ENCODE measurements at places on chromosomes 1 and 21.

DNA sequence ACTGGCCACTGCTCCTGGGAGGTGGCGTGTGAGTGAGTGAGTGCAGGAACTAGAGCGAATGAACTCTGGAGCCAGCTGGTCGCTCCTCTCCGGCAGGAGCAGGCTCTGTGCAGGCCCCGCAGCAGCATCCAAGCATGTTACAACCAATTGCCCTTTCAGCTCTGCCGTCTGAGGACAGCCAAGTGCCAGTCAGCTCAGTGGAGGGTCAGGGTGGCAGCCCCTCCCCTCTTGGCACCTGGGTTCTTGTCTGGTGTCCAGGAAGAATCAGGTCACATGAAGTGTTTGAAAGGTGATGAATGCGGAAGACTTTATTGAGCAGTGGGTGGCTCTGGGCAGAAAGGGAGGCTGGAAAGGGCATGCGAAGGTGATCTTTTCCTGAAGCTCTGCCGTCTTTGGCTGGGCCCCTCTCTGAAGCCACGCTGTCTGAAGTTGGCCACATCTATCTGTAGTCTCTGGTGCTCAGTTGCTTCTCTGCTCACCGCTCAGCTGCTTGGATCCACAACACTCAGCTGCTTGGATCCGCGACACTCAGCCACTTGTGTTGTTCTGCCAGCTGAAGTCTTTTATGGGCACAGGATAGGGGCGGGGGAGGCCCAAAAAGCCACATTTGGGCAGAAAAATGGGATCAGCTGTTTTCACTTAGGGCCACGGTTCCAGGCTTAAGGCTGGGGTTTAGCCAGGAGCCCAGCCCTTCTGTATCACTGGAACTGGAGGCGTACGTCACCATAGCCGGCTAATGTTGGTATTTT lies 139.8 kb downstream of the ADSS2 start:
- peak; percentile 21 for DNase-seq

GRCh38 chr1:161905269-161905884 lies 118.3 kb downstream of the OLFML2B start:
- no peak for DNase-seq

DNA sequence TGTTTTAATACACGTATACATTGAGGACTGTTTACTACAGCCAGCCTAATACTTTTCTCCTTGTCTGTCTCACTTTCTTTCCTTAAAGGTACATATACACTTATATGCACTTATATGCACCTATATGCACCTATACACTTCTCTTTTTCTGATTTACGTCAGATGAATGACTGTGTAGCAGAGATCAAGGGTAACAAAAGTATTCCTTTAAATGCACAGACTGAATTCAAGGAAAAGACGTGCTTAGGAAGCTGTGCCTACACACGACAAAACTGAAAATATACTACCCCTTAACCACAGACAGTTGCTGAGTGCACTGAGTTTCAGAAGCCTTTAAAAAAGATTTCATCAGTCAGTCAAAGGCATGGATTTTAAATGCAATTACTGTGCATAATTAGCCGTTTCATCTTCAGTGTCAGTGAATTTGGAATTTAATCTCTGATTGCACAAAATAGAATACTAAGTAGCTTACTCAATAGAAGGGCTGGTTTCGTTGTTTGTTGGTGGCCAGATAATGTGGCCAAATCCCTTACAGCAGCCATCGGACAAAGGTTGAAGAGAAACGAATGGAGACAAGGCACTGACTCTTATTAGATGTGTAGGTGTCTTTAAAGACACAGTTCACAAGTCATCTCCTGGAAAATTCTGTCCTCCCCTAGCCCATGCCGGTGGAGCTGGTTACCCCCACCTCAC lies 38.3 kb upstream of the TARBP1 start:
- no peak for DNase-seq

- DNase-seq = no peak
Observed at GRCh38 chr1:201810466-201811216, 18.3 kb upstream of the IPO9 start.

- DNase-seq = no peak
Observed at GRCh38 chr1:36133484-36133883, 8.5 kb upstream of the COL8A2 start.

DNA sequence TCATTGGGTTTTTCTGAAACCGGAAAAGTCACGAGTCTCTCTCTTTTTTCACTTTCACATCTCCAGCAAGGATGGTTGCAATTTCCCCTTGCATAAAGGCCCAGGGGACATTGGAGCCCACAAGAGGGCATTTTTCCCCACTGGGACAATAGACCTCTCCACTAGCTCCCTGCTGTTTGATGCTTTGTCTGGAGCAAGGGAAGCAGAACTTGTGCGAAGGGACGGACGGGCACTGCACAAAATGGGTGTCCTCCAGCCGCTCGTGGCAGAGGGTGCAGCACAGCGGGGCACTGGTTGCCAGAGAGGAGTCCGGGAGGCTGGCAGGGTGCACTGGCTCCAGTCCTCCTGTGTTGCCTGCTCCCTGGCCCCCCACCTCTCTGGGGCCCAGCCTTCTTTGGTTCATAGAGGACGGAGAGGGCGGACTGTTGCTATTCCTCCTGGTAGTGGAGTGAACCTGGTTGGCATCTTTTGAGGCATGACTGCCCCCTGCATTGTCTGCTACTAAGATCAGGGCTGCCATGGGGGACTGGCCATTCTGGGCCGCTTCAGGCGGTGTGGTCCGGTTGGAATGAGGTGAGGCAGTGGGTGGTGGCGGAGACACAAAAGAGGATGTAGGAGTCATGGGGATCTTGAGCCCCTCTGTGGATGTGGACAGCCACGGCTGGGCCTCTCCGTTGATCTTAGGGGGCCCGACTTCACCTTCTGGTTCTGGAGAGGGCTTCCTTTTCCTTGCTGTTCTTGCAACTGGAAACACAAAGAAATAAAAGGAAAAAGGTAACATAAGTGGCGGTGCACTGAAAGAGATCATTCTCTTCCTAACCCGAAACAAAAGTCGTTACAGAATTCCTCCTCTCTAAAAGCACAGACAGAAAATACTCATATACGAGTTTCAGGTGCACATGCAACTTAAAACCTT lies 2.6 kb downstream of the IRF2BP2 start:
- no peak for DNase-seq

DNA sequence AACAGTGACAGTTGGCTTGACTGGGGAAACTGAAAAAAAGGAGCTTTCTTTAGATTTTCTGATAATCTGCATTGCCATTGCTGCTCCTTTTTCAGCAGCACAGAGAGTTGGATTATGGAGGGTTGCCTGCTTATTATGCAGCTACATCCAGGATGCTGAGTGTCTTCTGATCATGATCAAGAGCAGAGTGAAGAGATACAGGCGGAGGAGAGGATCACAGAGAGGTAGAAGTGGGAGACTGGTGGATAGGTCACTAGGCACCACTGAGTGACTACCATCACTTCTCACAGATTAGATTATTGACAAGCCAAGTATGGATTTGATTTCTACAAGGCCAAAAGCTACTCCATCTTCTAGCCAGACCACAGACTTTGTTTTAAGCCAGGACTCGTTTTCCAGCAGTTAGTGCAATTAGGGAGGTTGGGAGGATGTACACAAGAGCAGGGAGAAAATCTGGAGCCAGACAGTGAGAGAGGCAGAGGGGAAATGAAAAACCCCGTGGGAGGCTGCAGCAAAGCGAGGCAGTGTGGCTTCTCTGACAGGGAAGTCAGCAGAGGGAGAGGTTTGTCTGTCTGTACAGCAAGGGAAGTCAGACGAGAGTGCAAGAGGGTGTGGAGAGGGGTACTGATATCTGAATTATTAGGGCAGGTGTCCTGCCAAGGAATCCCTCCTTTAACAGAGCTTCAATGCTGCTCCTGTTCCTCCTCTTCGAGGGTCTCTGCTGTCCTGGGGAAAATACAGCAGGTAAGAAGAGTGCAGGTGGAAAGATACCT lies at the start of gene CD1E:
Gene CD1E, plus strand, starts transcription at position 592 of the 773 bp plus-strand sequence. Its CDS starts 95 bp downstream, at position 687.
- DNase-seq = no peak

DNA sequence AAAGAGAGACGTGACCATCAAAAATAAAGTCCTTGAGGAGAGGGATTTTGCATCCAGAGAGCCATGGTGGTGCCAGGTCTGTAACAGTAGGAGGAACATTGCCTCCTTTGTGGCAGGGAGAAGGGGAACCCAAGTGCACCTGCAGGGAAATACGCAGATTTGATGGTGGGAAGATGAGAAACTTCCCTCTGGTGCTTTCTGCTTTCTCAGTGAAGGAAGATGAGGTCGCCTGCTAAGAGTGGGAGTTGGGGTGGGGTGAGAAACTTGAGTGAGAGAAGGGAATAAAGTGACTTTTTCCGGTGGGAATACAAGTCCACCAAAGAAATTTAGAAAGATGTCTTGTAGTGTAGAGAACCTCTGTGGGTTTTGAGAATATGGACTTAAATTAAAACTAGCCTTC lies 9.1 kb downstream of the PLA2G4A start:
- no peak for DNase-seq

- DNase-seq = no peak
Observed at GRCh38 chr1:87449348-87449963, 120.8 kb downstream of the LMO4 start.

DNA sequence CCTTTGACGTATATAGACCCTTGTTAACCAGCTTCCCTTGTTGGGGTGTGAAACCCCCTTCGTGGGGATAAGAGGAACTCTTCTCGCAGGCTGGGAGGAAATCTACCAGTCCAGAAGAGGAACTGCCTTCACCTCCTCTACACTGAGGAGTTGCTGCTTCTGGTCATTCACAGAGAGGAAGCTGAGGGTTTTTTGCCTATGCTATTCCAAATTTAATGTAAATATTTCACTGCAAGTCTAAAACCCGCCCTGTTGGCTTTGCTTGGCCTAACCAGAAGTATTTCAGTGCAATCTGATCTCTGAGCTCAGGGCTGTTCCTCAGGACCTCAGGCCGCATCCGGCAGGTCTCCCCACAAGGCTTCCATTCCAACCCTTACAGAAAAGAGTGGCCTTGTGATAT lies 150.1 kb downstream of the HIVEP3 start:
- no peak for DNase-seq

DNA sequence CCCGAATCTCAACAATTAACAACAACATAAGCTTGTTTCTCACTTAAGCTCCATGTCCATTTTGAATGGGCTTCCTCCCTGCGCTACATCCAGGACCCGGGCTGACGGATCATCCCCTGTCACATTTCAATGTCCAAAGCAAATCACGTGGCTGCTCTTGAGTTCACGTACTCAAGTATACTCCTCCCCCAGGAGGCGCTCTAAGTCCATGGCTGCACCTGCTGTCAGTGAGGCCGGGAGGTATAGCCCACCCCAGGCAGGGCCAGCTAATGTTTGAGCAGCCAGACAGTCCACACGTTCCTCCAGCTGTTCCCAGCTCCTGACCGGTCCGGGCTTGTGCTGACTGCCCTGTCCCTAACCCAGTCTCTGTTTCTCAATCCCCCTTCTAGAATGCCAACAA lies 220.8 kb downstream of the SLC35F3 start:
- no peak for DNase-seq

DNA sequence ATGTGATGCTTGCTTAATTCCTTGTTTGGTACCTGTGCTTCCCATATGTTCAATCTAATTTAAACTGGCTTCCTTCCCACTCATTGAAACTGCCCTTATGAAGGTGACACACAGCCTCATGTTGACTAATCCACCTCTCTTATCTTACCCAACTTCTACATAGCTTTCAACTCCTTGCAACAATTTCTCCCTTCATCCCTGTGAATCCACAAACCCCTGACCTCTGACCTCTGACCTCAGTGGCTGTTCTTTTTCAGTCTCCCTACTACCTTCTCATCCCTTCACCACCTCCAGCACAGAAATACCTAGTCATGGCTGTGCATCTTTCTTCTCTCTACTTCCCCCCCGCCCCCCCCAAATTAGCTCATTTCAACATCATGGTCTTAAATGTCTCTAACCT lies 144.5 kb downstream of the TTLL7 start:
- no peak for DNase-seq

DNA sequence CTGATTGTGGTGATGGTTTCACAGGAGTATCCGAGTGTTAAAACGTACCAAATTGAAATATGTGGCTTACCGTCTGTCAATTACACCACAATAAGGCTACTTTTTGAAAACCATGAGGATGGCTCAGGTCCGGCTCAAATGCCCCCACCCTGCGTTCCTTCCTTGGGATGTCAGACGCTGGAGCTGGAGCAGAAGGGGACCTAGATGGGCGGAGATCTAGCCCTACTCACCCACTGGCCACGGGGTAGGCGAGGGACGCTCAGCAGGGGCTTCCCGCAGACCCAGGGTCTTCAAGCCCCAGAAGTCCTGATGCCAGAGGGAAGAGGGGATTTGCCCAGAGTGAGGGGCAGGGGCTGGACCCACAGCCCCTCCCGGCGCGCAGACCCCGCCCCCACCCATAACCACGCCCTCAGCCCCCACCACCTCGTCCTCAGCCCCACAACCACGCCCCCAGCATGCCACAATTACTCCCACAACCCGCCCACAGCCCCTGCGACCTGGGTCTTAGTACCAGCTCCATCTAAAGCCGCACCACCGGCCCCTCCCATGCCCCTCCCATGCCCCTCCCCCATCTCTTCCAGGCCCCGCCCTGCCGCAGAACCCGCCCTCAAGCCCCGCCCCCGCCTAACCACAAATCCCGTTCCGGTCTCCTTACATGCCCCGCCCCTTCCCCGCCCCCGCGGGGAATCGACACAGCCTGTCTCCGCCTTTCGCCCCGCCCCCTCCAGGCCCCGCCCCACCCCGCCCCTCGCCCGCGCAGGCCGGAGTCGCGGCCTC lies at the start of gene LRRC3:
Gene LRRC3, plus strand, starts transcription at position 764 of the 777 bp plus-strand sequence. CDS start 1,135 bp downstream, outside the sequence.
- DNase-seq = no peak

- DNase-seq = no peak
Observed at GRCh38 chr21:25898671-25899070, 163.9 kb downstream of the GABPA start.

DNA sequence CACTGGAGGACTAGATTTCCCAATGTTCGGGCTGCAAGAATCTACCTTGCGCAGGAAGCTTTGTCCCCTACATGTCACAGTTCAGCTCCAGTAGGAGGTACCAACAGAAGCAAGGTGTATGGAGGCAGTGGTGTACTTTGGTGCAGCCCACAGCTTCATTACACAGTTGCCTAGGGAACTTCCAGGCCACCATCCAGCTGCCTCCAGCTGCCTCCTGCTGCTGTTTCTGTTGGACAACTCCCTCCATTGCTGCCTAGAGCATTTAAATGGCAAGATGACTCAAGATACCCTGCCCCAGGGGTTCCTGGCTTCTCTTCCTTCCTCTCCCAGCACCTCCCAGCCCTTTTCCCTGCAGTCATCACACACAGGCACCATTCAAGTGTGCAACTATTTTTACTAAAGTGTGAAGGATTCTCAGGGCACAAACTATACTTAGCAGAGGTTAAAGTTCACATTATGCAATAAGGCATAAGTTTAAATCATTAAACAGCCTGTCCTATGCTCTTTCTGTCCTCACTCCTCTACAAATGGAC lies 39.0 kb upstream of the ATP1A1 start:
- no peak for DNase-seq

DNA sequence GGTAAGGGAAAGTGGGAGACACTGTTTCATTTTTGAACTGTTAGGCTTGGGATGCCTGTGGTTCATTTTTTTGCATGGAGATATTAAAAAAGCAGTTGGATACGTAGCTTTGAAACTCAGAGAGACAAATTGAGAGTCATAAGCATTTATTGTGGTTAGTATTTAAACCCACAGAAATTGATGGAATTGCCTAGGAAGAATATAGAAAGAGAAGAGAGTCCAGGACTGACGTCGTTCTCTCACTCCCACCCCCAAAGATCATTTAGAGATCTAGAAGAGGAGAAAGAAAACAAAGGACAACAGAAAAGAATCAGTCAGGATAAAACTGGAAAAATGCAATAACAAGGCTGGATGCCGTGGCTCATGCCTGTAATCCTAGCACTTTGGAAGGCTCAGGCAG lies 73.2 kb upstream of the BMP8A start:
- DNase-seq = no peak

- no peak for DNase-seq
Observed at GRCh38 chr1:53327182-53327913, 522 bp downstream of the LRP8 start.

GRCh38 chr1:6935361-6935883 lies 150.2 kb downstream of the CAMTA1 start:
- DNase-seq = no peak
